NCI-H82 (cell line): ENCODE measurements at places on chromosomes 2 and 18.

GRCh38 chr18:4721545-4721944 lies 266.4 kb upstream of the DLGAP1 start:
- no peak for DNase-seq

- DNase-seq, result no peak
Measured at GRCh38 chr2:236904389-236905263, 181.1 kb upstream of the COPS8 start.

DNA sequence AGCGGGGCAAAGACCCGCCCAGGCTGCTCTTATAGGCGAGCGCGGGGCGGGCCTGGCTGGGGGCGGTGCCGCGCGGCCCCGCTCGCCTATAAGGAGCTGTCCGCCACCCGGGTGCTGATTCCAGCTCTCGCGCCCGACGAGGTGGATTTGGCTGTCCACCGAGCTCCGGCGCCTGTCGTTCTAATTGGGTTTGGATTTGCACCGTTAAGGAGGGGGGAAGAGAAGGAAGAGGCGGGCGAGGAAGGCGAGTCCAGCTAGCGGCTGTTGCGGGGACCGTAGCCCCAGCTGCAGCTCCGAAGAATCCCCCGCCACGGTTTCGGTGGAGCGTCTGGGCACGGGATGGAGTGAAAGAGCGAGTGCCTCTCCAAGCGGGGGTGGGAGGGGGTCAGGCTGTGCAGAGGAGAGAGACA lies at the start of gene CNTNAP5:
TSS of gene CNTNAP5 (plus strand) at position 117 of the 410 bp plus-strand sequence. CDS start 364 bp downstream, outside the sequence.
- DNase-seq, result peak; percentile 96

DNA sequence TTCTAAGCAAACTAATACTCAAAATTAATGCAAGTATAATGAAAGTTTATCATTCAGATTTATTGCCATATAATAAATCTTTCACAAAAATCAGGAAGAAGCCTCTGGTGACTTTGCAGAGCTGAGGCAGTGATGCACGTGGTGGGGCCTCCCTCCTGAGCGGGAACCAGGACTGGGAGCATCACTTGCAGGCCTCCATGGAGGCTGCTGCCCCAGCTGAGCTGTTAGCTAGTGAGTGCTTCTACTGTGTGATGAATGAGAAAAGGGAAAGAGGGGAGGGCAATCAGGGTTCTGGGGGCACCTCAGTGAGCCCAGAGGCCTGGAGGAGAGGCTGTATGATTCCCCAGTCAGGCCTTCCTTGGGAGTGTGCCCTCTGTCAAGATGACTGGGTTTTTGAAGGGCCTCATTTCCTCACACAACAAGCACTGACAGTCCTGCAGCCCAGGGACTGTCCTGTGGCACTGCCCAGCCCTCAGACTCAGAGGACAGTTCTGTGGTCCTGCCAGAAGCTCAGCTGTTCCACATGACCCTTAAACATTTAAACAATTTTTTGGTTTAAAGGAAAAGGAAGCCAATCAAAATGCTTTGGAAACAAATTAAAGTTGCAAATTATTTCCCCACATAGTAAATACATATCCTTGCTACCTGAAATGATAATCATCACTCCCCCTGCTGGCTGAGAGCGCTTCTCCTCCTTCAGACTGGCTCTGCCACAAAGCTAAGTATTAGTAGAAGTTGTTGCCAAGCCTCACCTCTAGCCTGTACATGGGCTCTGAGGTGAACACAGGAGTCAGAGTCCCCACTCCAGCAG lies 90.9 kb upstream of the SMAD7 start:
- DNase-seq, result peak; percentile 54

- peak; percentile 78 for DNase-seq
Measured at GRCh38 chr2:176178038-176178756, 10.3 kb upstream of the HOXD1 start.

- DNase-seq, result peak; percentile 75
Measured at GRCh38 chr2:29920130-29920577, 1.2 kb downstream of the ALK start.

DNA sequence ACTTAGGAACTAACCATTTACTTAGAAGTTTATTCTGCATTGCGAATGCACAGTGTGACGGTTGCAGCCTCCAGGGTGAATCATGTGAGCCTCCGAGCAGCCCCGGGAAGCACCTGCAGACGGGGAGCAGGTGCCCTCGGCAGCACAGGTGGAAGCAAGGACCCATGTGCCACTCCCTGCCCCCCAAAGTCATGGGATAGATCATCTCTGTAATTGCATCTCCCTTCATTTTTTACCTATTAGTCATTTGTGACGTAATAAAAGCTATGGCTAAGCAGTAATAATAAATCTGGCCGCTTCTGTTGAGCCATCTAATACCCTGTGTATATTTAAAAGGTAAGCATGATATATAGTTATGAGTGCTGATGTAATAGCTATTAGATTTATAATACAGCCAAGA lies 97.2 kb downstream of the PTGR3 start:
- no peak for DNase-seq

DNA sequence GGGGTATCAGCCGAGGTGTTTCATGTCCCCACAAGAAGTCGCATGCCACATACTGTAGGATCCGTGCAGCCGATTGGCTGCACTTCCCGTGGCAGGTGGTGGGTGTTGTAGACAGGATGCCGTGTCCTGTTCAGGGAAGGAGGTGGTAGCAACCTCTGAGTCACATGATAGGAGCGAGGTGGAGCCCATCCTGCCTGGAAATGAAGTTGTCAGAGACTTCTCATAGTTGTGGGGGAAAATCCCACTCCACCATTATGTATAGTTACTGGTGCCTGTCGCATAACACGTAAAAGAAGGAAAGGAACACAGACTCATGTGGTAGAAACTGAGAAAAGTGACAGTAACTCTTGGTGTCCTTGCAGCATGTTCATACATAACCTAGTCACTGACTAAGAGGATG lies 91.4 kb upstream of the IL1R2 start:
- no peak for DNase-seq

GRCh38 chr2:235909358-235909757 lies 258.8 kb downstream of the GBX2 start:
- DNase-seq, result no peak

DNA sequence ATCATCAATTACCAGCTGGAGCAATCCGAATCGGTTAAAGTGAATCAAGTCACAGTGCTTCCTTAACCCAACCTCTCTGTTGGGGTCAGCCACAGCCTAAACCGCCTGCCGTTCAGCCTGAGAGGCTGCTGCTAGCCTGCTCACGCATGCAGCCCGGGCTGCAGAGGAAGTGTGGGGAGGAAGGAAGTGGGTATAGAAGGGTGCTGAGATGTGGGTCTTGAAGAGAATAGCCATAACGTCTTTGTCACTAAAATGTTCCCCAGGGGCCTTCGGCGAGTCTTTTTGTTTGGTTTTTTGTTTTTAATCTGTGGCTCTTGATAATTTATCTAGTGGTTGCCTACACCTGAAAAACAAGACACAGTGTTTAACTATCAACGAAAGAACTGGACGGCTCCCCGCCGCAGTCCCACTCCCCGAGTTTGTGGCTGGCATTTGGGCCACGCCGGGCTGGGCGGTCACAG lies 496 bp upstream of the ITGA4 start:
- peak; percentile 28 for DNase-seq

DNA sequence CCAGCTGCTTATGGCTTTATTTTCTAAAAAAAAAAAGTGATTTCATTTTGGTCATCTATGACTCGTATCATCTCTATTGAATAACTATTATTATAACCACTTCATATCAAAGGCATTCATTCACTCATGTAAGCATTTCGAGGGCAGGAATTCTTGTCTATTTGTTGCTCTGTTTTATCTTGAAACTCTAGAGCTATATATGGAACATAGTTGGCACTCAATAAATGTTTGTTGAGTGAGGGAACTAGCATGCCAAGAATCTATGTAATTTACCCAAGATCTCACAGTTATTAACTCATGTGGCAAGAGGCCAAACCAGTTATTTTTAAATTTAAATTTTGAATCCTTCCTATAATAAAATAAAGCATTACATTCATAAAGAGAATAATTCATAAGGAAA lies 470.1 kb downstream of the TMX3 start:
- DNase-seq, result no peak

DNA sequence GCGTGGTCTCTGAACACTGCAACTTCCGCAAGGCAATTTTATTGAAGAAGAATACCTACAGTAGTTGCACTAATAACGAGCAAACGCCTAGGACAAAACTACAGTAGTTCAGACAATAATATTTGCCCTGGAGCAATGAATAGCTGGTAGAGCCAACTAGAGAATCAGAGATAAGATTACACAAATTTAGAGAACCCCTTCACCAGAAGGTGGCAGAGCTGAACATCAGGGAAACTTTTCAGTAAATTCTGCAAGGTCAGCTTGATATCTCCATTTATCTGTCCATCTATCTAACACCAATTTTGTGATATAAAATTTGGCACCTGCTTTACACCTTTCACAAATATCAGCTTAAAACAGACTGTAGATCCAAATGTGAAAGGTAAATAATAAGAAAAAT lies 43.8 kb downstream of the CDH19 start:
- DNase-seq, result peak; percentile 58

DNA sequence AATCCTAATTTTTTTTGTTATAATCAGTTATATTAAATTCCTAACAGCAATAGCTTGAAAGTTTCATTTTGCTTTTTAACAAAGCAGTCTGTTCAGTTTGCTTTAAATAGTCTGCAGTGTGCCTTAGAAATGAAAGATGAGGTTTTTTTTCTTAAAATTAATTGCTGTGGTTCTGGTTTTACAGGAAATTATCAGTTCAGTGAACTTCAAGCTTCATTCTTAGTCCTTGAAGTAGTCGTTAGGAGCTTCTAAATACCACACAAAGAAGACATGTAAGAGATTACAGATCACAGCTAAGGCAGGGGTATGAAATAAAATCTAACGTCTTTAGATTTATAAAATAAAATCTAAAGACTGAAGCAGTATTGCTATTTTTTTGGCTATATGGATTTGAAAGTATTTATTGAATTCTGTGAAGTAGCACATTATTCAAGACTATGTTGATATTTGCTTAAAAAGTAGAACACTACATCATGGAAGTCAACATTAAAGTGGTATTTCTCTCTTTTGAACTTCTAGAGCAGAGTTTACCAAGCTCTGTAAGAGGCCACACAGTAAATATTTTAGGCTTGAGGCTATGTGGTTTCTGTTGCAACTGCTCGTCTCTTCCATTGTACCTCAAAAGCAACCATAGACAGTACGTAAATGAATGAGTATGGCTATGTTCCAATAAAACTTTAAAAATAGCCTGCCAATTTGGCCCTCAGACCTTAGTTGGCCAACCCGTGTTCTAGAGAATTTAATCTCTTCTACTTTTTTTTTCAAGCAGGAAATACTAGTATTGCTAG lies 81.5 kb upstream of the STON1 start:
- peak; percentile 17 for DNase-seq

DNA sequence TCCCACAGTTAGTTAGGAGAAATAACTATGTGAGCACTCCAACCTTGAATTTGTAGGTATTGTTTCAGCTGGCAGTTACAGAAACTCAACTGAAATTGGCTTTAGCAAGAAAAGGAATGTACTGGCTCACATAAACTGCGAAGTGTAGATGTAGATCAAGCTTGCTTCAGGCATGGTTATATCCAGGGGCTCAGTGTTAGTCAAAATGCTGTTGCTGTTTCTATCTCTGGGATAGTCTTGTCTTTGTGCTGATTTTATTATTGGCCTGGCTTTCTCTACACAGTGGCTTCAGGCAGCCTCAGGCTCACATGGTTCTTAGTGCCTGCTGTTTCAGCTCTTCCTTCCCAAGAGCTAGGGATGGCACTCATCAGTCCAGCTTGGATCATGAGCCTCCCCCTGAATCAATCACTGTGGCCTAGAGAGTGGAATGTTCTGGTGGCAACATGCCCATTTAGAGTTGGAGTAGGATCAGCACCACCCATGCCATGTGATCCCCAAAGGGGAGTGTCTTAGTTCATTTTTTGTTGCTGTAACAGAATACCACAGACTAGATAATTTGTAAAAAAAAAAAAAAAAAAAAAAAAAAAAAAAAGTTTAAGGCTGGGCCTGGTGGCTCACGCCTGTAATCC lies 69.1 kb upstream of the FOXI3 start:
- no peak for DNase-seq

DNA sequence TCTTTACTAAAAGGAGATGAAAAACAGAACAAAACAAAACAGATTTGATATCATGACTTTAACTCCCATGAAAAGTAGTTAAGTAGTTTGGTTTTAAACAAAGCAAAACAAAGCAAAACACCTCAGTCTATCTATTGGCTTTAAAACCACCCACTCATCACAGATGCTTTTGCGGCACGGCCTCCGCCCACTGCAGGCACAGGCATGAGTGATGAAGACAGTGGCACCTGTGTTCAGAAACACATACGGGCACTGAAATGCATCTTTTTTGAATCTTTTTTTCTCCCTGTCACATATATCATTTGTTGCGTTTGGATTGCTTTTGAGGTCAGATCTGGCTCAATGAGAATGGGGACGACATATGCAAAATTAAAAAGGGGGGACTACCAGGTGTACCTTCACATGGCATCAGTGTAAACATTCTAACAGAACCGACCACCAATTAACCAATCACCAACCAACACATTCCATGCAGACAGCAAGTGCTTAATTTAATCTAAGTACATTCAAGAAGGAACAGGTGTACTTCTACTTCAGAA lies 147.4 kb upstream of the REV1 start:
- no peak for DNase-seq

DNA sequence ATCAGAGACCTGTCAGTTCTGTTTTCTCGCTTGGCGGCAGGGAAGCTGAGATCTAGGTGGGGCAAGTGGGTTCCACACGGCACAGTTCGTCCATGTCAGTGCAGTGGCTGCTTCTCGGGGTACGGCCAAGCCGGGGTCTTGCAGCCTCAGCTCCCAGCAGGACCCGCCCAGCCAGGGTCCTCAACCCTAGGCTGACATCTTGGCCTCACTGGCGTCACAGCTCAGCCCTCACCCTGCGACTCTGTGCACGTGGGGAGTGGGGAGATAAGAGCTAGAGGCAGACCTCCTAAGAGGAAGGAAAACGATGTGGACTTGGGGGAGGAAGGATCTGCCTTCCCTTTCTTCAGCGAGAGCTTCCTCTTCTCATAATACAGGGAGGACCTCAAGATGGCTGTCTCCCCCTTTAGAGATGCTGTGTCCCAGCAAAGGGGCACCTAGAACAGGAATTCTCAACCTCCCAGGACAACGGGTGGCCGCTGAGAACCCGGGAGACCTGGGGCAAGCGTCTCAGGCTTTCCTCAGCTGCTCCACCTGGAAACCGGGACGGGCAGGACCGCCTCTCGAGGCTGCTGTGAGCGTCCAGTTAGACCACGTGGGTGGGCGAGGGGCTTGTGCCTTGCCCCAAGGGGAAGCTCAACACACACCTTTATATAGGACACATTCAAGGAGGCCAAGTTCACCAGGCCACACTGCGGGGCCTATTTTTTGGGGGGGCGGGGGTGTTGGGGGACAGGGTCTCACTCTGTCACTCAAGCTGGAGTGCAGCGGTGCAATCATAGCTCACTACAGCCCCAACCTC lies 23.5 kb upstream of the KLF11 start:
- no peak for DNase-seq

- no peak for DNase-seq
Measured at GRCh38 chr2:211376410-211376809, 820.0 kb downstream of the CPS1 start.
